ENCODE measurements at places on chromosomes 11 and 22. TPM values are rescaled to one million over a fixed set of nuclear protein-coding genes. Genes with fewer than 3 reads are reported as not detected.

The ELFN2 gene
- 3.2 TPM for total RNA-seq

The IRF7 gene
- total RNA-seq = 12.0 TPM

The TTC36 gene
- total RNA-seq = 0.71 TPM

The RELA gene
- total RNA-seq = 68.3 TPM

The SYT8 gene
- 8.5 TPM for total RNA-seq

The TMEM9B gene
- total RNA-seq = 39.9 TPM

The NRXN2 gene
- not detected for total RNA-seq

The COX8A gene
- 783 TPM for total RNA-seq

The LRRC56 gene
- 0.23 TPM for total RNA-seq

The TRIM68 gene
- total RNA-seq = 6.7 TPM

The NPTXR gene
- 0.21 TPM for total RNA-seq

The LMO1 gene
- total RNA-seq = not detected

The RAG2 gene
- total RNA-seq = not detected

The OR5P2 gene
- total RNA-seq = not detected

The ANGPTL5 gene
- total RNA-seq = not detected

The TRPM5 gene
- total RNA-seq = not detected

The HEPN1 gene
- total RNA-seq = not detected

The APOA5 gene
- total RNA-seq = not detected
